ENCODE measurements at places on chromosomes 16 and 17. TPM values are rescaled to one million over a fixed set of nuclear protein-coding genes. Genes with fewer than 3 reads are reported as not detected.

The DRC7 gene
- total RNA-seq: not detected

The MT4 gene
- not detected for total RNA-seq

The HNF1B gene
- 17.4 TPM for total RNA-seq

The ZNF423 gene
- 0.29 TPM for total RNA-seq

The KRTAP4-11 gene
- total RNA-seq: not detected

The SULT1A1 gene
- 5.1 TPM for total RNA-seq

The SEC14L5 gene
- 0.06 TPM for total RNA-seq

The TRIM25 gene
- total RNA-seq: 55.5 TPM

The CD7 gene
- total RNA-seq: 0.22 TPM

The TERB1 gene
- total RNA-seq: 0.07 TPM

The ABCA6 gene
- 0.02 TPM for total RNA-seq

The IRX6 gene
- not detected for total RNA-seq

The HEATR9 gene
- total RNA-seq: not detected

The LGALS9B gene
- total RNA-seq: not detected

The IL32 gene
- 31.3 TPM for total RNA-seq

The KAT8 gene
- total RNA-seq: 50.9 TPM

The HSPB9 gene
- total RNA-seq: not detected

The DNAAF8 gene
- 0.94 TPM for total RNA-seq

The FBXO39 gene
- 0.05 TPM for total RNA-seq

Data from A549 treated with dexamethasone at 1 μM for 4 hours (cell line).